ENCODE measurements at places on chromosomes 3 and 15. TPM values are rescaled to one million over a fixed set of nuclear protein-coding genes. Genes with fewer than 3 reads are reported as not detected.

KNG1 gene
- total RNA-seq = not detected

RPL14 gene
- 363 TPM for total RNA-seq

PDZRN3 gene
- total RNA-seq = 0.13 TPM

GRCh38 chr3:112405845-112406244, 72.9 kb downstream of the CD200 start:
- DNase-seq = no peak

- DNase-seq = no peak
Observed at GRCh38 chr15:101651554-101652097, 555 bp downstream of the TM2D3 start.

- DNase-seq = no peak
Observed at GRCh38 chr15:48052946-48053345, 67.8 kb upstream of the SLC24A5 start.

- DNase-seq = peak; percentile 38
Observed at GRCh38 chr15:48722764-48723661, 77.5 kb upstream of the FBN1 start.

DNA sequence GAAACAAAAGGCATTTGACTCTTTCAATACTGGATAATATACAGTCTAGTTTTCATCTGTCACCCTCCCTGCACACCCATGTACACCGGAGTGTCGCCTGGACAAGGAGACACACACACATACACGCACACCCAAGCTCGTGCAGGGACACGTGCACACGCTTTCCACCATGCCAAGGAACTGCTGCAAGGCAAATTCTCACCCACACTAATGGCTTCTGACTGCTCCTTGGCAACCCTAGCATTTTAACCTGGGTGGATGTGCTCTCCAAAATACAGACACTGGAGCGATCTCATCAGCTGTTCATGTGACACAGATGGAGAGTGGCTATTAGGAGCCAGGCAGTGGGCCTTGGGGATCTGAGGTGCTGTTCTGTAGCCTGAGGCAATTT, 61.6 kb downstream of the MEIS2 start:
- no peak for DNase-seq

Measured in dermis microvascular lymphatic vessel endothelial cell (primary cell).